ENCODE measurements at places on chromosomes 6 and 20.

DNA sequence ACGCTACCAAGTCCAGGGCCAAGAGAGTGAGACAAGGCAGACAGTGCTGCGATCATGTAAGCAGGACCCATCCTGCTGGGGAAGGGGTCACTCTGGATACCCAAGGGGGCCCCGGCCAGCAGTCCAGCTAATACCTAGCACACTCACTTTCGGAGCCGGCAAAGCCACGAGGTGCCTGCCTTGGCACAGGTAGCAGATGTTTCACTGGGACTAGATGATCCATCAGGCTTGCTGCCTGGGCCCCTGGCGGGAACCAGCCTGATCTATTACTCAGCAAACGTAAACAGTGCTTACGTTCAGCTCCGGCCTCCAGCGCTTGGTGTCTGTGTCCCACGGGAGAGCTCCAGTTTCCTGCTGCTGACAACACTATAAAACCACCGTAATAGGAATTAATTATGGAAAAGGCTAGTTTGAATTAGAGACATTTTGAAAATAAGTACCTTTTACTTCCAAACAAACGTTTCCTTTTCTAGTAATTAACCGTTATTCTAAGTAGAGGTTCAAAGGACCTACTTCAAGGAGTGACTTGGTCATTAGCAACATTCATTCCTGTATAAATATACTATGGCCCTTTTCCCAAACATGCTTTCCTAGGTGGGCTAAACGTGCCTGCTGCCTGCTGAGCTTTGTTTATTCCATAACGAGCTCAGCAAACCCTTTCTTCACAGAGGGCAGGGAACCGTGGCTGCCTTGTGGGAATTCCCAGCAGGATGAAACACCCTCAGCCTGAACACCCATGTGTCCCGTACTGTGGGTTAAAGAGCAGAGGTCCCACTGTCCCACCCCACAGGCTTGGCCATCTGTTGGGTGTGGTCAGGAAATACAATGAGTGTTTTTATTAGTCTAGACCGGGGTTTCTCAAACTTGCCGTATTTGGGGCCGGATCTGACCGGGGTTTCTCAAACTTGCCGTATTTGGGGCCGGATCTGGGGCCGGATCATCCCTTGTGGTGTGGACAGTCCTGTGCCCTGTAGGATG, 18.4 kb downstream of the SLC22A23 start:
- no peak for DNase-seq

GRCh38 chr6:52245425-52245824, 1.1 kb upstream of the IL17F start:
- no peak for DNase-seq

DNA sequence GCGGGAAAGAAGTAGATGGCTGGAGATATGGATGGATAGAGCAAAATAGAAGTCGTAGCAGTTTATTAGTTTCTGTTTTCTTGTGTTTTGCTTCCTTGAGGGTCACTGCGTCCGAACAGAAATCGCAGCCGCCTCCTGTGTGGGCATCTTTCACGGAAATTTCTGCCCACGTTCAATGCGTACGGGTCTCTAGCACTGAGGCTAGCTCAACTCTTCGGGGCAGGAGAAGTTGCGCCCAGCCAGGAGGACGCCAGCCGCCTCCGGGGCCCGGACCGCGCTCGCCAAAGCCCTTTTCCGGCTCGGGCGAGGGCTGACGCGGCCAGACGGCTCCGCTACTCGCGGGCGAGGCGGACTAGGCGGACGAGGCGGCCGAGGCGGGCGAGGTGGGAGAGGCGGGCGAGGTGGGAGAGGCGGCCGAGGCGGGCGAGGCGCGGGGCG, 814 bp downstream of the TFAP2B start:
- DNase-seq, result no peak

DNA sequence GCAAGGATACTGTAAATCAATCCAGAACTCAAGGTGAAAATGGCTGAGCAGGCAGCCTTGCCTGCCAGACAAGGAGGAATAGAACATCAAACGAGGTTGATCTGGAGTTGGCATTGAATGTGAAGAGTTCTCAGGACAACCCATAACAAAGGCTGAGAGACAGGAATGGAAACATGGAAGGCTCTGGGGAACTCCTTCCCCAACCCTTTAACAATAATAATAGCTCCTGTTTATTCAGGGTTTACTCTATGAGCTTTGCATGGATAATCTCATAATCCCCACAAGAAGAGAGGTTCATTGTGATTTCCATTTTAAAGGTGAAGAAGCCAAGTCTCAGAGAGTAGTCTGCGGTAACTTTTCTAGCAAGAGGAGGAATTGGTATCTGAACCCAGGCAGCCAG, 151.7 kb downstream of the SOD2 start:
- no peak for DNase-seq

DNA sequence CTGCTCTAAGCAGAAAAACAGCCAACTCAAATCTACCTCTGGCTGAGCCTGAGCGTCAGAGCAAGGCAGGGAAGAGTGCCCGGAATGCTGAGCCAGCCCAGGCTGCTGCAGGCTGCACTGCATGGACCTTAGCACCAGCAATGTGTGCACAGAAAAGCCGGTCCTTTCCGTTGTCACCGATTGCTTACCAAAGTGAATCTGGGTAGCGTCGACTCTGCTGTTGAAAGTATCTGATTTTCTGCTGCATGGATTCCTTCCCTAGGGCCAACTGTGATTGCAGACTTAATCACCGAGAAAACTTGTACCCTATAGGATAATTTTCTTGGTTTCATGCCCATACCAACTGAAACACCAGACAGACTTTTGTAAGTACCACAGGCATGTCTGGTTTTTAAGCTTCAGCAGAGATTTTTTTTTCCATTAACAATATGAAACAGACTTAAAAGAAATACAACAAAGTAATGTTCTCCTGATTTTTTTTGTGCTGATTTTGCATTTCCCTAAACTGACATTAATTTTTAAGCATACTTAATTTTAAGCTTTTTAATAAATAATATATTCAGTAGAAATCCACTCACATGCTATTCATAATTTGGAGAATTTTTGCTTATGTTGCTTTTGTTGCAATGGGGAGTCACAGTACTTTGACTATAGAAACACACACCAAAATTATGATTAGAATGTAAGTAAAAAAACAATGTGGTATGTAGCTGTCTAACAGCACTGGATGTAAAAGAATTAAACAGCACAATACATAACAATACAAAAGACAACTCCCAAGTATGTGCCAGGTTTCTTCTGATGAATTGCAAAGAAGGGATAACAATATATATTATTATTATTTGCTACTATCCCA, 218.0 kb downstream of the THBS2 start:
- DNase-seq, result no peak

All from anterior cingulate cortex (tissue), 58 donors.